ENCODE measurements at places on chromosomes 12 and 14.
A peak's percentile ranks its signal among the peaks of the same experiment; 100 is the strongest.

GRCh38 chr12:45289245-45290215 lies 73.6 kb downstream of the ANO6 start:
- DNase-seq = no peak

DNA sequence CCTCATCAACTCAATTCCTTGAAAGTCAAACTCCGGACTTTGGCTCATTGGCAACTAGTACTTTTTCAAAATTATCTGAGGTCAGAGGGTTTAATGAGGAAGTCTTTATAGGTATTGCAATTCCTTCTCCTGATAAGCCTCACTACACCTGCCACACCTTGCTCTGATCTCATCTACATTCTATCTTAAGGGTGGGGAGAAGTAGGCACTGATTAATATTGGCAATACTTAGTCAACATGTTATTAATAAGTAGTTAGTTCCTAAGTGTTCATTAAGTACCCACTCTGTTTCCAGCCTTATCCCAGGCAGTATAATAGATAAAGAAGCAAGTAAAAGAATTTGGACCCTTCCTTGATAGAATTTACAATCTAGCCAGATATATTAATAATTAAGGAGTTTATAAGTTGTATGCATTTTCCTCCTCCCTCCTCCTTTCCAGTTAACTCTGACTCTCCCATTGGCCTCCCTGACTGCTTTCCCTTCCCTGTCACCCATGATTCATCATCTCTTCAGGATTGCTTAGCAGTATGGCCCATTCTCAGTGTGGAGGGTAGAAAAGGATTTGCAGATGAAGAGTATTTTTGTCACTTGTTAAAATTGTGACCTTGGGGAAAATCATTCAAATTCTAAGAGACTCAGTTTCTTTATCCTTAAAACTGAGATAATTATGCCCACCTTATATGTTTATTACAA lies 231.0 kb upstream of the ATP2B1 start:
- no peak for DNase-seq

GRCh38 chr12:104738331-104738730 lies 219.8 kb downstream of the SLC41A2 start:
- no peak for DNase-seq

DNA sequence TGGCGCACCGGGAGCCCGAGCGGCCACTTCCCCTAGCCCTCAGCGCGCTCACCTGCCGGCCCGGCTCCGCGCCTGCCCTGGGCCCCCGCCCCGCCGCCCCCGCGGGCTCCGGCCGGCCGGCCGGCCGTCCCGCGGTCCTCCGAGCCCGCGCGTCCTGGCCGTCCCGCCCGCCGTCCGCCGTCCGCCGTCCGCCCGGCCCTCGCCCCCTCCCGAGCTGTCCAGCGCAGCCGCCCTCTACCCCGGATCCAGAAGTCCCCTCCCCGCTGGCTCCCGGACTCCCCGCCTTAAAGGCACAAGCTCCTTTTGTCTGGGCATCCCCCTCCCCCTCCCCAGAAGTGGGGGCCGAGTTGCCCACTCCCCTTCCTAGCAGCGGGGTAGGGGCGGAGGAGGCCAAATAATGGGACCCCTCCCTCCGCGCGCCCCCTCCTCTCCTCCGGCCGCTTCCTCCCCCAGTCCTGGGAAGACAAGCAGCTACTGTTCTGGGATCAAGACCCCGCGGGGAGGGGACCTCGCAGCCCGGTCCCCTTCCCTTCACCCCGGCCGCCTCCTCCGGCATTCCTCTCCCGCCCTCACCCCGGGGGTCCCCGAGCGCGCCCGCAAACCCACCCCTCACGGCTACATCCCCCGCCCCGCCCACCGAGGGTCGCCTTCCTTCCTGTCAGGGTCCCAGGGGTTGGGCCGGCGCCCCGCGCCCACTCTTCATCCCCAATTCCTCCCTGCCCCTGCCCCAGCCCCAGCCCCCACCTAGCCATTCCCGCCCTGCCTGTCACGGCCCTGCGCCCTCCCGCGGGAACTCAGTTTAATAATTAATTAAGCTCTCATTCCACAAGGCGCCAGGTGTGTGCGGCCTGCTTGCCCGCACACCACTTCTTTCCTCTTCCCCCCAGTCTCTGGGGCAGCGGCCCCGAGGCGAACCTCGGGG lies at the start of gene ADCY6:
TSS of gene ADCY6 (minus strand) at position 236 of the 922 bp plus-strand sequence. CDS start 5,655 bp downstream, outside the sequence.
- peak; percentile 58 for DNase-seq

GRCh38 chr14:105861985-105862465 lies 335.6 kb downstream of the TMEM121 start:
- DNase-seq = no peak

- DNase-seq = no peak
Observed at GRCh38 chr12:50326590-50327284, 43.4 kb upstream of the LIMA1 start.

GRCh38 chr14:85313560-85314207 lies 216.3 kb upstream of the FLRT2 start:
- DNase-seq = no peak

GRCh38 chr12:127809275-127809674 lies 457.7 kb upstream of the TMEM132C start:
- no peak for DNase-seq

DNA sequence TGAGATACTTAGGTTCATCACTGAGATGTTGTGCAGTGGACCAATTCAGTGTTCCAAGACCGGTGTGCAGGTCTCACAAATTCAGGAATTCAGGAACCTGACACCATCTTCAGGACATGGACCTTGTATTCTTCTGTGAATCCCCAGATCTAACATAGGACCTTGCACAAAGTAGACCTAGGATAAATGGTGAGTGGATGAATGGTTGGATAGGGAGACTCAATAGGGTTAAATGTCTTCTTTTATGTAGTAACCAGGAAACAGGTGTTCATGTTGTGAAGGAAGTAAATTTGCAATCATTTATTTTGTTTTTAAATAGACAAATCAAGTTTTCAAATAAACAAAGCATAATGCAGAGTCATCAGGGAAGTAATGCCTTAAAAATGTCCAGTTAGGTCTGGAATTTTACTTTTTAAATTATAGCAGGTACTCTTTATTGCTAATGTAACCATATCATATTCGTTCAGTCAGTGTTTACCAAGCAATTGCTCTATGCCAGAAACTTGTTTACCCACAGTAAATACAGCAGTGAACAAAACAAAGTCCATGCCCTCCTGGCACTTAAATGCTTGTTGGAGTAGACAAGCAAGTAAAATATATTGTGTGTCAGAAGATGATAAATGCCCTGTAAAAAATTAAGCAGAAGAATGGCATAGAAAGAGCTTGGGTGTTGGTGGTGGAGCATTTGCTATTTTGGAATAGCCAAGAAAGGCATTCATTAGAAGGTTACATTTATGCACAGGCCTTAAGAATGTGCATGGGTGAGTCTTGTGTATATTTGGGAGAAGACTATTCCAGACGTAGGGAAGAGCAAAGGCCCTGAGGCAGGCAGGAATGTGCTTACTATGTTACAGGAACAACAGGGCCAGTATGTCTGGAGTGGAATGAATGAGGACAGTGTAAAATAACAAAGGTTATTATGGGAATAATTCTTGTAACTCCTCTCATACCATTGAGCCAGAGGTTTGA lies 26.3 kb downstream of the RXYLT1 start:
- no peak for DNase-seq

GRCh38 chr12:128290938-128291337 lies 24.0 kb downstream of the TMEM132C start:
- DNase-seq = no peak

- DNase-seq = no peak
Observed at GRCh38 chr12:53585448-53586125, 40.6 kb downstream of the ATF7 start.

GRCh38 chr14:95498622-95499353 lies 17.7 kb downstream of the SYNE3 start:
- DNase-seq = peak; percentile 25

DNA sequence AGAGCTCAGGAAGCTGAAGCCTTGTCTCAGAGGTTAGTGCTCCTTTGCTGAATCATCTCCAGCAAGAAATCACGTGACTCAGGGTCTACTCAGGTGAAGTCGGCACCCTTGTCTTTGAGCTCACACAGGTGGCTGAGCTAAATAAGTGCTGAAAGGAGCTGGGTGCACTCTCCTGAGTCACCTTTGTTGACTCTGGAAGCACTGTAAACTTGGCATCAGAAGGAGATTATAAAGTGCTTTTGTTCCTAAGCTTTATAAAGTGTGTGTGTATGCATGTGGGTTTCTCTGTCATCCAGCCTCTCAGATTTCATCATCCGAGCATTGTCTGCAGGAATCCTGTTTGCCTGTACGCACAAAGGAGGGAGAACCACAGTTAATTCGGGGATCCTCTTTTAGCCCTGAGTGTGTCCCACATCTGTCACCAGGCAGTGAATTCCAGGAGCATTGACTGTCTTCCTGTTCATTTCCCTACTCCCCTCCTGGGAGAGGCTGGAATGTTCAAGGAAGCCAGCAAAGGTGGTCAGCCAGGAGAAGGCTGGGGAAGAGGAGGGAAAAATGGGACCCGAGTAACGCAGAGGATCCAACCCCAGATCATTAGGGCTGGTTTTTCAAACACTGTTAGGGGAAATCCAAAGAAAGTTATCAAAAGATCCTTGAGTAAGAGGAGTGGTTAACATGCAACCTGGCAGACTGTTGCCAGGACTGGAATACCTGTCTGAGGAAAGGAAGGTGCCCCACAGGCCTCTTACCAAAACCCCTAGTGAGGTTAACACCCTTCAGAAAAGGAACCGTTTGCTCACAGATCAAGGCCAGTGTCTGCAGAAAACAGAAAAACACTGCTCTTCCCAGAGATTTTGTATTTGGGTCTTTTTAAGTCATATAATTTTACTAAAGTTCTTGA lies 157.5 kb upstream of the HIF1A start:
- no peak for DNase-seq

- DNase-seq = no peak
Observed at GRCh38 chr12:104790296-104791125, 167.6 kb downstream of the SLC41A2 start.

DNA sequence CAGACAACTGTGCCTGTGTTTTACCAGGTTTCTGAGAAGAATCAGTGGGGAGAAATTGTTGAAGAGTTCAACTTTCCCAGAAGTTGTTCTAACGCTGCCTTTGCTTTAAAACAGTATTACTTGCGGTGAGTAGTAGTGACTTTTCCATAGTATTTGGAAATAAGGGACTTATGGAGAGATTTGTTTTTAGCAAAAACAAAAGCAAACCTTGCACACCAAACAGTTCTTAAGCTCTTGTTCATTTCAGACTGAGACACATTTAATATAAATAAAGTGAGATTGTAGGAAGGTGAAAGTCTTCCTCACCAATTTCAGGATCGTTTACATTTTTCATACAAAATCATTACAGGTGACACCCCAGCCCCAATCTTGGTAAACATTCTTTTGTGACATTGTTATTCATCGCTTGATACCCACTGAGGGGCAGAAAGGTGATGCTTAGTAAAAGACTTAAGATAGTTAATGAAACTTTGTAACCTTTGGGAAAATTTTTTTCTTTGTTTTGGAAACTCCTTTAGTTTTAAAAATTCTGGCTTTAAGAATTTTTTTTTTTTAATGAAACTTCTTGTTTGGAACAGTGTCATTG lies 1.8 kb downstream of the ARID2 start:
- no peak for DNase-seq

GRCh38 chr12:46548605-46549071 lies 176.1 kb upstream of the SLC38A2 start:
- no peak for DNase-seq

GRCh38 chr12:76238688-76239087 lies 109.5 kb downstream of the BBS10 start:
- DNase-seq = no peak

DNA sequence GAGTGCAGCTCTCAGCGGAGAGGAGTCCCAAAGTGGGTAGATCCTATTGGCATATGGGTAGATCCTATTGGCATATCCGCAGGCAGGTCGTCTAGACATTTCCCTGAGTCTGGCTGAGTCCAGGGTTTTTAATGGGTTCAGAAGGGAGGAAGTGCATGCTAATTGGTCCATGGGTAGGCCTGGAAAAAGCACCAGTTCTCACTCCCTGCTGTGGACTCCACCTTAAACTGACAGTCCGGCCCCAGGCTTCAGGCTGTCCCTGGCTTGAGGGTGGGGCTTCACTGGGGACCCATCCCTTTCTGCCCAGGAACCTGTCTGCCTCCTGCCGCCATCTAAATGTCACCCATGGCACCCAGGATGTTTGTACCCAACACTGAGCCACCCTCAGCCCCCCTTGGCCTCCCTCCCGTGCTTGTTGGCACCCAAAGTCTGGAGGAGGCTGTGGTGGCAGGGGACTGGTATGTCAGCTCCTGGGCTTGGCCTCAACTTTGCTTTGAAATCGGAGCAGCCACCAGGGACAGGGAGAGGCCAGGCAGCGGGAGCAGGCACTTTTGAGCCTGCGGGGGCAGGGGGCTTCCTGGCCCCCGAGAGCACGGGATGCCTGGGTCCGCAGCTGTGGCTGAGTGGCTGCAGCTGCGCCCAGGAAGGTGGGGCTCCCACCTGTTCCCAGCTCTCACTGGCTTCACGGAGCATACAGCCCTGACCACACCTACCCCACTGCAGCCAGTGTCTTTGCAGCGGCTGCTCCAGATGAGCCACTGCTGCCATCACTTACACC lies 29.6 kb upstream of the YAF2 start:
- DNase-seq = no peak

DNA sequence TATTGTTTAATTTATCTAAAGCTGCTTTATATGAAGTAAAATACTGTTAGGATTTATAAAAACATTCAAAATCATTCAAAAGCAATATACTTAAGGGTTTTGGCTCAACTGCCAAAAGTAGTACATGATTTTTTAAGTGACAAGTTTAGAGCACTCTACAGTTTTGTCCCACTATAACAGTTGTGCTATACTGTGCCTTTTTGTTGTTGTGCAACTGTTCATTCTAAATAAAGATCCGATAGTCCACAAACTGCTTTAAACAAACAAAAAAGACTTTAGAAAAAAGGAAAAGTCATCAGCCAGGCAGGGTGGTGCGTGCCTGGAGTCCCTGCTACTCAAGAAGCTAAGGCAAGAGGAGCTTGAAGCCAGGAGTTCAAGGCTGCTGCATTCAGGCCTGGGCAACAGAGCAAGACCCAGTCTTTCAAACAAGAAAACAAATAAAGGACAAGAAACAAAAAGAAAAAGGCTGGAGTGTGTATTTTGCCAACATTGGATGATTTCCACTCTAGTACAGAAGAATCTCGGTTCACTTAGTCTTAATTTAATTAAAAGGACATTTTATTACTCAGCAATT lies 7.3 kb downstream of the C2CD5 start:
- no peak for DNase-seq

DNA sequence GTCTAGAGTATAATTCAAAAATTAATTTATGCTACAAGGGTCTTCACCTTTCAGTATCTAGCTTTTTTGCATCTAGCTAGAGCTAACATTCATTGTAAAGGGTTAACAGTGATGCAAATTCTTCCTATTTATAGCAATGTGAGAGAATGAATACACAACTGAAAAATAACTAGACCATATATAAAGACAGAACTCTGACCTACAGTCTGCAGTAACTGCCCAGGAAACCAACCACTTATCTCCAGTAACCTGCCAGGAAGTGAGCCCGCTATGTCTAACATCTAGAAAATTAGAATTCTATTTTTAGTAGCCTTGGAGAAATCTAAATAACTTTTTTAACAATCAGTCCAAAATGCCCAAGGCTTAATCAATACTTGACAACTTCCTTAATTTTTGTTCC lies 1021.9 kb downstream of the LRFN5 start:
- no peak for DNase-seq

GRCh38 chr12:129208566-129208965 lies 355.3 kb downstream of the GLT1D1 start:
- DNase-seq = peak; percentile 62

GRCh38 chr12:121036810-121037326 lies 2.2 kb downstream of the OASL start:
- no peak for DNase-seq

- no peak for DNase-seq
Observed at GRCh38 chr12:77047341-77048109, 17.8 kb downstream of the E2F7 start.

GRCh38 chr14:55707365-55707804 lies 127.4 kb downstream of the KTN1 start:
- DNase-seq = no peak
